ENCODE measurements at places on chromosomes 1 and 21.
A peak's percentile ranks its signal among the peaks of the same experiment; 100 is the strongest.

GRCh38 chr1:66984491-66984890, 59.7 kb downstream of the MIER1 start:
- DNase-seq: no peak

- peak; percentile 86 for DNase-seq
Measured at GRCh38 chr1:153490272-153491051, 30.0 kb upstream of the S100A7 start.

GRCh38 chr1:107277022-107277421, 136.2 kb downstream of the NTNG1 start:
- peak; percentile 22 for DNase-seq

- DNase-seq: no peak
Measured at GRCh38 chr1:162353702-162354101, 23.0 kb downstream of the SPATA46 start.

GRCh38 chr1:184223216-184223615, 163.6 kb upstream of the C1orf21 start:
- no peak for DNase-seq

DNA sequence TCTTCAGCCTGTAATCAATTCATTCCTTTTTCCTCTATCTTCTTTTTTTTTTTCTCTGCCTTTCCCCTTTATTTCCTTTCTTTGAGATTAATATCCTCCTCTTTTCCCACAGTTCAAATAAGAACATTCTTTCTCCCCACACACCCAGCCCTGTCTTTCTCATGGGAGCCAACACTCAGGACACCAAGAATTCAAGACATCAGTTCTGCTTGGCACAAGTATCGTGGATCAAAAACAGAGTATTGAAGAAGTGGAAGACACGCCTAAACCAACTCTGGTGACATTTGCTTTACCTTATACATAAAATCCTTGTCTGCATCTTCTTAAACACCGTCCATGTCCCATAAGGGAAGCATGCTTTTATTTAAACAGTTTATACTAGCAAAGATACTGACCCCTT, 2.9 kb downstream of the CD1E start:
- DNase-seq: no peak

GRCh38 chr1:234720709-234721441, 110.9 kb upstream of the IRF2BP2 start:
- no peak for DNase-seq

DNA sequence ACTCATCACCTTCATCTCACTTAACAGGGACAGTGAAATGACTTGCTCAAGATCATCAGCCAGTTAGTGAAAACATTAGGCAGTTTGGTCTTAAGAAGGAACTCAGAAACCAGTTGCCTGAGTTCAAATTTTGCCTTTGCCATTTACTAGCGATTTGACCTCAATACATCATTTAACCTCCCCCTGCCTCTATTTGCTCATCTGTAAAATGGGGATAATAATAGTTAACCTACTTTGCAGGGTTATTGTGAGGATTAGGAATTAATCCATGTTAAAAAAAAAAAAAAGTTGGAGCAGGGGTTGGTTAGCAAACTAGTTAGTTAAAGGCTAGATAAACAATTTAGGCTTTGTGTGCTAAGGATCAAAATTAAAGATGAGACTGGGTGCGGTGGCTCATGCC, 10.6 kb upstream of the TACSTD2 start:
- DNase-seq: no peak

- DNase-seq: no peak
Measured at GRCh38 chr1:117925981-117926380, 3.4 kb downstream of the GDAP2 start.

GRCh38 chr1:203271018-203271743, 34.1 kb upstream of the BTG2 start:
- peak; percentile 35 for DNase-seq

GRCh38 chr1:9009438-9010370, 16.5 kb downstream of the SLC2A7 start:
- no peak for DNase-seq

GRCh38 chr1:1141911-1142250, 26.0 kb upstream of the C1orf159 start:
- no peak for DNase-seq

DNA sequence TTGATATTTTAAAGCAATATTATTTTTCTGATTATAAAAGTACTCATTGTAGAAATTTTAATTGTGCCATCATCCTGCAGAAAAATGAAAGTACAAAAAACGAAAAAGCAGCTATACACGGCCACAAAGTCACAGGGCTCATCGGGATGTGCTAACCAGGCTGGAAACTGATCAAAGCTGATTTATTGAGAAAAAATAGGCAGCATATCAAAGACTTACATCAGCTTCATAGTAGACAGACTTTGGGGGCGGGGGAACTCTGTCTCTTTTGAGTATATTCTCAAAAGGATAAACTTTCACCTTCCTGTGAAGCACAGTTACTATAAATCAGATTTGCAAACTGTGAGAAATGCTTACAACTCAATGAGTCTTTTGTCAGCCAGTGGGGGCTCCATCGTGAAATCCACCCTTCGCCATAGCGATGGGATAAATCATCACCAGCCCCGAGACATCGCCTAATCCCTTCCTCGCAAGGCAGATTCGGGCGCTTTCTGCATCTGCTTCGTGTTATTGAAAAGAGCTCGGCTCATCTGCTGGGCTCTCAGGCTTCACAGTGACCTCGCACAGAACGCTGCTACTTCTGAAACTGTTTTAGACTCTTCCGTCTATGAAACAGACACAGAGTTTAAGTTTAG, 69.2 kb upstream of the ERG start:
- DNase-seq: no peak

- no peak for DNase-seq
Measured at GRCh38 chr1:232686346-232686745, 56.4 kb upstream of the SIPA1L2 start.

DNA sequence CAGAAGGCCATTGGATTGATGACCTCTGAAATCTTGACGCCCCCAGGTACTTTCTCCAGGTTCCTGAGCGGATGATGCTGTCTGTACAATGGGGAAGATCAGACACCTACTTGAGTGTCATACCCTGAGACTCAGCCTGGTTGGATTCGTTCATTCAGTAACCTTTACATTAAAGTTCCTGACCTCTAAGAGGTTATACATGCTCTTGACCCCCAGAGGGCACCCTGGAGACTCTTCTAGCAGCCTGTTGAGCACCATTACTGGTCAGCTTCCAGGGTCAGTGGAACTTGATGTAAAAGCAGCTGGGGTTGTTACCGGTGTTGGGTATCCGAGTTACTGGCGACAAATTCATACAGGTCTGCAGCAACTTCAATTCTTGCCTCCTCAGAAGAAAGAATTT, 114.3 kb upstream of the ZNF678 start:
- DNase-seq: no peak

DNA sequence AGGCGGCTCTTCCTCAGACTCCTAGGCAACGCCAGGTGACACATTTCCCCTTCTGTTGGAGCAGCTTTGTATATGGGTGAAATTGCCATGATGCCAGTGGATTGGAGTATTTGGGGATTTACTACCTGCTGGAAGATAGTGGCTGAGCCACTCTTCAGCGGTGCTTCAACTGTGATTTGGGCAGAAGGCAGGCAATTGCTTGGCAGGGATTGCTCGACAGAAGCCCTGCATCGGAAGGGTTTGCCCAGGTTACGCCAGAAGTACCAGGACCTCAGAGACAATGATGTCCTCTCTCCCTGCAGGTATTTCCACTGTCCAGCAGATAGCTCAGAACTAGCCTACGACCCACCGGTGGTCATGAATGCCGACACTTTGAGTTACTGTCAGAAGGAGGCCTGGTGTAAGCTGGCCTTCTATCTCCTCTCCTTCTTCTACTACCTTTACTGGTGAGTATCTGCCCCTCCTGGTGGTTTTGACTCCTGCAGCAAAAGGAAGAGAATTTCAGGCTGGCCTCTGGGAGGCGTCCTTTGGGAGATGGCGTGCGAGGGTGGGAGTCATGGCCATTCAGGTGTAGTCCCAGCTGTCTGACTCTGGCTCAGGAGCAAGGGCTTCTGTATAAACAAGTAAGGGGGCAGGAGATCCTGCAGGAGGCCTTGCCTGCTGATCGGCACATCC, 118.3 kb downstream of the CNIH3 start:
- no peak for DNase-seq

GRCh38 chr1:101902199-101902598, 94.5 kb downstream of the OLFM3 start:
- DNase-seq: peak; percentile 11

GRCh38 chr1:155322571-155322952, 1.9 kb downstream of the RUSC1 start:
- DNase-seq: no peak

- DNase-seq: no peak
Measured at GRCh38 chr1:2087766-2088165, 37.6 kb downstream of the PRKCZ start.

DNA sequence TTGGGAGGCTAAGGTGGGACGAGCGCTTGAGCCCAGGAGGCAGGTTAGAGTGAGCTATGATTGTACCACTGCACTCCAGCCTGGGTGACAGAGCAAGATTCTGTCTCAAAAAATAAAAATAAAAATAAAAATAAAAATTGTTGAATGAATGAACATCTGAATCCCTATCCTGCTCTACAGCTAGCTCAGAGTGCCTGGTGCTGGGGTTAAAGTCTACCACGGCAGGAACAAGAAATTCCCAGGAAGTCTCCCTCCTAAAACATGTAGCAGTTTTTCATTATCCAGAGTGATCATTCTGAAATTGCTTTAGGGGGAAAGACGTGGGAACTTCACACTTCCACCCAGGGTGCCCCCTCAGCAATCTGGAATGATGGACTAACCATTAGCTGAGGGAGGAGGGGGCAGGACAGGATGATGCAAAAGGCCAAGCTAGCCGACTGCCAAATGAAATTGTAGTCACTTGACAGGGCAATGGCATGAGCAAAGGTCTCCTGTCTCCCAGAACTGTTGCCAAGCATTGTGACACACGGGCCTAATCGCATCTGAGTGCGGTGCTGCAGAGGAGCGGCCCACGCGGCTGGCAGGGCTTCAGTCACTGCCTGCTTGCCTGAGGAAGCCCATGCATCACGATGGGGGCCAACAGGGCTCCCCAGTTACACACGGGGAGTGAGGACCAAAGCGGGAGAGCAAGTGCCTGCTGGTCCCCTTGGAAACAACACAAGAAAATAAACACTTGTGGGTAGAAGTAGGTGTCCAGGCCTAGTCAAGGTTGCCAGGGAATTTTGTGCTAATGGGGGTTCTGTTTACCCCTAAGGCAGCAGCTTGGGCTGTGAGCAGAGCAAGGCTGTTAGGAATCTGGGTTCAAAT, 85.7 kb downstream of the NENF start:
- DNase-seq: no peak

DNA sequence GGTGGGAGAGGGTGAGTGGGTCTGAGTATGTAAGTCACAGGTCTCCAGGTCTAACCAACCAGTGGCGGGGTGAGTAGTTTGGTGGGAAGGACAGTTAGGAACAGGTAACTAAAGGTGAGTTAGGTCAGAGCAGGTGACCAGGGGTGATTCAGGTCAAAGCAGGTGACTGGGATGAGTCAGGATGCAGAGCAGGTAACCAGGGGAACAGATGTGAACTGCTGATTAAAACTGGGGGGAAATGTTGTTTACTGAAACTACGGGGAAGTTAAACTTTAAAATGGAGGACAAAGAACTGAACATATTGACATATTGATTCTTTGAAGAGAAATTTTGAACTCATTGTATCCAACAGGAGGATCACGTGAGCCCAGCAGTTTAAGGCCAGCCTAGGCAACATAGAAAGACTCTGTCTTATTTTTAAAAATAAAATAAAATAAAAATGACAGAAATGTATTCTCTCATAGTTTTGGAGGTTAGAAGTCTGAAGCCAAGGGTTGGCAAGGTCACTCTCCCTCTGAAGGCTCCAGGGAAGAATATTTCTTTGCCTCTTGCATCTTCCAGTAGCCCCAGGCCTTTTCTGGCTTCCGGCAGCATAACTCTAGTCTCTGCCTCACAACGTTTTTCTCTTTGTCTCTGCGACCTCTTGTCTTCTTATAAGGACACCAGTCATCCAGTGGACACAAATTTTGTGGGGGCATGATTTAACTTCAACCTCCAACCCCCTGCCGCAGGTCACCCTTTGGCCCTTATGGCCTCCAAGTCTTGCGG, 64.3 kb upstream of the TINAGL1 start:
- no peak for DNase-seq

GRCh38 chr1:240495601-240496000, 116.4 kb downstream of the GREM2 start:
- no peak for DNase-seq

GRCh38 chr1:31943546-31944184, 5.5 kb upstream of the PTP4A2 start:
- no peak for DNase-seq

DNA sequence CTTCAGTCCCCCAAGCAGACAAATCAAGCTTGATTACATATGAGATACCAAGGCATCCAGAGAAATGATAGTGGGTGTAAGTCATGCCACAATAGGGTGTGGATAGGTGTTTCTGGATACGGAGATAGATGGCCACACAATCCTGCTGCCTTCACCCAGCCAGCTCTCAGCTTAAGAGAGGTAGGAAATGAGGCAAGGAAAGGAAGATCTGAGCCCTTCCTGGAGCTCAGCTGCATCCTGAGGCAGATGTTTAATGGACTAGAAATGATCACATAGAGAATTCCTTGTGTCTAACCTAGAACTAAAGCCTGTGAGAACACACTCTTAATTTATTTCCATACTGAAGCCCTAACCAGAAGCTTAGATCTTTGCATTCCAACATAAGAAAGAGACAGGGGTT, 210.3 kb downstream of the ST6GALNAC3 start:
- no peak for DNase-seq

GRCh38 chr1:153752072-153752471, 23.1 kb upstream of the SLC27A3 start:
- no peak for DNase-seq

GRCh38 chr1:151146072-151146411, 389 bp downstream of the SEMA6C start:
- DNase-seq: no peak

- no peak for DNase-seq
Measured at GRCh38 chr1:39529901-39530535, 38.6 kb downstream of the BMP8A start.

GRCh38 chr1:185343306-185343705, 26.3 kb upstream of the IVNS1ABP start:
- DNase-seq: no peak

- no peak for DNase-seq
Measured at GRCh38 chr1:22018583-22019559, 17.4 kb downstream of the CELA3A start.

GRCh38 chr1:212607206-212607912, 1.2 kb upstream of the ATF3 start:
- DNase-seq: no peak

- DNase-seq: no peak
Measured at GRCh38 chr1:67458663-67459062, 28.5 kb upstream of the SERBP1 start.

GRCh38 chr1:71548398-71548890, 467.6 kb upstream of the ZRANB2 start:
- no peak for DNase-seq

DNA sequence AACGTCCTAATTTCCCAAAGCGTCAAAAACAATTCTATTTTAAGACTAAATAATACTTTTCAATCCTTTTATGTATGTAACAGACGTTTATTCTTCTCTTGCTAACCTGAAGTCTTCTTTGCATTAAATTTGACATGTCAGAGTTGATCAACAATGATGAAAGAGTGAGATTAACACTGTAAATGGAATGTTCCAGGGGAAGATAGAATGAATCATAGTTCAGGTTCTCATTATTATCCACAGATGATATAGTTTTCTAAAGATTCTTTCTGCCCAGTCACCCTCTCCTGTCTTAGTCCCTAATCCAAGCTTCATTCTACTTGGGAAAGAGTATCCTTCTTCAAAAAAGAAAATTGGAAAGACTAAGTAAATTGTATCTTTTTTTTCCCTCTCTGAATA, 38.9 kb downstream of the SDCCAG8 start:
- DNase-seq: no peak

- no peak for DNase-seq
Measured at GRCh38 chr1:59138402-59138801, 158.5 kb upstream of the FGGY start.

Measured in NCI-H524 treated with DMSO at 0.1 percent for 48 hours (cell line).